HT1080 (cell line): ENCODE measurements at places on chromosomes 7 and 10. TPM values are rescaled to one million over a fixed set of nuclear protein-coding genes. Genes with fewer than 3 reads are reported as not detected.

PLAU gene
- 504 and 552 TPM in 2 replicates for total RNA-seq

TEX47 gene
- total RNA-seq, result not detected in 2 replicates

UCMA gene
- total RNA-seq, result not detected in 2 replicates

CDHR1 gene
- not detected in 2 replicates for total RNA-seq

ZNF467 gene
- 1.7 and 2.4 TPM in 2 replicates for total RNA-seq

LLCFC1 gene
- total RNA-seq, result not detected in 2 replicates

DNA sequence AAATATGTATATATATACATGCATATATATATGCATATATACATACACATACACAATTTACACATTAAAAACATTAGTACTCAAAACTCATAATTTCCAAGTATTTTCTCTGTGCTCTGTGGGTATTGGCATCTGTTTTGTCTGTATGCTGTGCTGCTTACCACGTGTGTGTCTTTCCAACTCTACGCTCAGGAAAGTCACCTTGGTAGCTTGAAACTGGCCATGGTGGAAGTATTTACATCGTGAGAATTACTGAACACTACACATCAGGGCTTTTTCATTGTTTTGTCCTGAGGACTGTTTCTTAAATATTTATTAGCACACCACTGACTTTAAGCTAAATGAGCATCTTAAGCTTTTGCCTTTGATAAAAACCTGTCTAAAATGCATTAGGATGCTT lies 79.6 kb downstream of the CREM start:
- DNase-seq, result no peak

- no peak for DNase-seq
Measured at GRCh38 chr10:50398823-50399222, 147.5 kb upstream of the ASAH2 start.

- DNase-seq, result no peak
Measured at GRCh38 chr10:64112701-64113355, 591.6 kb downstream of the REEP3 start.

DNA sequence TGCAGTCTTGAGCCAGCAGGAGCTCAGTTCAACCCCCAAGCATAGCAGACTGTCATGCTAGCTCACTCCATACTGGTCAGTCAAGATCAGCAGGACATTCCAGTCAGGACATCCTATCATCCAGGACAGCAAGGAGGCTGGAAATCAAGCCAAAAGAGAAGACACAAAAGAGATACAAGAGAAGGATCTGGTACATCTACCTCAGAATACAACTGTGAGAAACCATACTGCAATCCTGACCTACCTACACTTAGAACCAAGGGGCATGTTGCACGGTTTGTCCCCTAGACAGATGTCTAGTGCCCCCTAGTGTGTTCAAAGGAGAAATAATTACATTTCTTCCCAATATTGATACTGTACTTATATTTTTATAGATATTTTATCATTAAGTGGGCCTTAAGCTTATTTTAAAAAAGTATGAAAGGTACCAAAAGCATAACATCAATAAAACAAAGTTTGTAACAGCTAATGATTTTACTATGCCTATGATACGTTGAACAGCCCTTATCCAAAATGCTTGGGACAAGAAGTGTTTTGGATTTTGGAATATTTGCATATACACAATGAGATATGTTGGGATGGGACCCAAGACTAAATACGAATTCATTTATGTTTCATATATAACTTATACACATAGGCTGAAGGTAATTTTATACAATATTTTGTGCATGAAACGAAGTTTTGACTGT lies 26.7 kb downstream of the ERCC6 start:
- DNase-seq, result no peak

DNA sequence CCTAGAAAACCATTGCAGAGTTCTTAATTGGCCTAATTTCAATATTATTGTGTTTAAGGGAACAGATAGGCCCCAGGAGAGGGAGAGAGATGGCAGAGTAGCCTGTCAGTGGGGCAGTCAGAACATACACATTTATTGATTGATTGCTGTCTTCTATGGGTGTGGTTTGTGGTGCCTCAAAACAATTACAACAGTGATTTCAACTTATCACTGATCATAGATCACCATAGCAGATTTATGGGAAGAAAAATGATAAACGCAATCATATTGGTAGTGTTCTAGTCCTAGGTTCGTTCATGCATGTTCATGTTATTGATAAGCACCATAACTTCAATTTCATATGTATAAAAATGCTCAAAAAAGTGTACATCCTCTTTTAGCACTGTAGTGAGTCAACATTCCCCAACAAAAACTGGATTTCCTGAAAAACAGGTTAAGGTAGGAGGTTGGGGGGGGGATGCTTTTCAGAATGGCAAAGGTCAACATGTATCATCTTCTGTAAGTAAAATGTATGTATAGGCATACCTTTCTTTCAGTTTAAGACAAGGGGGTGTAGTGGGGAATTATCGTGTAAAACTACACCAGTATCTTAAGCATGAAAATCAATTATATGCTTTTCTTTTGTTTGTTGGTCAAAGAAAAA lies 1.1 kb upstream of the TNKS2 start:
- DNase-seq, result no peak

DNA sequence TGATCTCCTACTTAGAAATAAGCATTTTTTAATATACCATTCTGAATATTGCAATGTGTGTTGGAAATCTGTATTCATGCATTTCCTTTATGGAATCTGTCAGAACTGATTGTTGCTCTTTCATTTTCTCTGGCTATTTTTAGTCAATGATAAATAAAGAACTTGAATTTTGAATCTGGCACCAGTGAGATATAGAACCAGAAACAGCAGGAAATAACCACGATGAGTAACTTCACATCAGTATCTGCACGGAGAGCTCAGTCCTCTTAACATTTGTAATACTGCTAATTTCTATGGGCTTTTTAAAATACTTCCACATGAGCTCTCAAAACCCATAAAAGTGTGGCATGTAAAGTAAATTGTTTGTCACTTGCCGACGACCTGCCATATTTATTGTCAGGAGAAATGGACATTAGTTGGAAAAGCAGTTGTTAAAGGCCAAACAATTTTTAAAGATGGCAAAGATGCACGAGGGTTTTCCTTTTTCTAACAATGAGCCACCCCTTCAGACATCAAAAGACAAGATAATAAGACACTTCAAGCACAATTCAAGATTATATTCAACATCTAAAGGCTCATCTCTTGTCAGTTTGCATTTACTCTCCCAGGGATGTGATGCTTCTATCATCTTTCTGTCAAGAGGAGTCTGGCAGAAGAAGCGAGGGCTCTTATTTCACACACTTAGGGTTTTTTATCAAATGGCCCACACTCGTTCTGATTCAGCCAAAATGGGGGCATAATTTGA lies 118.3 kb downstream of the POU6F2 start:
- DNase-seq, result no peak

DNA sequence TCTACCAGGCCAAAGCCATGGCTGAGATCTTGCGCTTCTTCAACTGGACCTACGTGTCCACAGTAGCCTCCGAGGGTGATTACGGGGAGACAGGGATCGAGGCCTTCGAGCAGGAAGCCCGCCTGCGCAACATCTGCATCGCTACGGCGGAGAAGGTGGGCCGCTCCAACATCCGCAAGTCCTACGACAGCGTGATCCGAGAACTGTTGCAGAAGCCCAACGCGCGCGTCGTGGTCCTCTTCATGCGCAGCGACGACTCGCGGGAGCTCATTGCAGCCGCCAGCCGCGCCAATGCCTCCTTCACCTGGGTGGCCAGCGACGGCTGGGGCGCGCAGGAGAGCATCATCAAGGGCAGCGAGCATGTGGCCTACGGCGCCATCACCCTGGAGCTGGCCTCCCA lies 142.7 kb downstream of the GRM3 start:
- DNase-seq, result no peak

DNA sequence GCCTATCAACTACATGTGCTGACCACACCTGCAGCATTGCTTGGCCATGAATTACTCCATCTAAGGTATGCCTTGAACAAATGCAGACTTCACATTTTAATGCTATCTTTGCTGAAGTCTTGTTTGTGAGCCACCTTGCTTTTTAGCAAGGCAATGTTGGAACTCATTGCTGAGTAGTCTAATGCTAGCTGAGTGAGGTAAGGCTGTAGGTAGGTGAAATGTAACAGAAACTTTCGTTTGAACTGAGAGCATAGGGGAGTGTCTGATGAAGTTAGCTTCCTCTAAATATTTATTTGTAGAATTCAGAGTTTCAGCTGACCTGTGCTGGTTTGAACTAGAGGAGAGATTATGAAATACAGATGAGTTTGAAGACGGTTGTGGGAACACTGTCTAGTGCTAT lies 238.5 kb downstream of the SEMA3A start:
- no peak for DNase-seq

GRCh38 chr10:78115135-78115853 lies 81.6 kb downstream of the RPS24 start:
- no peak for DNase-seq
